ENCODE measurements at places on chromosomes 16 and 17.

DNA sequence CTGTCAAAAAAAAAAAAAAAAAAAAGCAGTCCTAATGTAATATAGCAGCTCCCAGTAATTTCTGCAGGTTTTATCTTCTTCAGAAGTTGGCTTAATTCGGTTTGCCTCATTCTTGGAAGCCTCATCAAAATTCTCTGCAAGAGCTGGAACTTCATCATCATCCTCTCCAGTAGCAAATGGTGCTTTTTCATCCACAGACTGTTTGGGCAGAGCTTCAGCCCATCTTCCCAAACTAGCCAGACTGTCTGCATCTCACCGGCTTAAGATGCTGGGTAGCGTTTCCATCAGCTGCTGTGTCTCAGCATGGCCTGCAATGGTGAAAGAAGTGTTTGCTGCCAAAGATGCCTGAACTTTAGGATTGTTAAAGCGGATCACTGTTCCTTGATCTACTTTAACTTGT, 112.6 kb downstream of the AIPL1 start:
- no peak for DNase-seq

DNA sequence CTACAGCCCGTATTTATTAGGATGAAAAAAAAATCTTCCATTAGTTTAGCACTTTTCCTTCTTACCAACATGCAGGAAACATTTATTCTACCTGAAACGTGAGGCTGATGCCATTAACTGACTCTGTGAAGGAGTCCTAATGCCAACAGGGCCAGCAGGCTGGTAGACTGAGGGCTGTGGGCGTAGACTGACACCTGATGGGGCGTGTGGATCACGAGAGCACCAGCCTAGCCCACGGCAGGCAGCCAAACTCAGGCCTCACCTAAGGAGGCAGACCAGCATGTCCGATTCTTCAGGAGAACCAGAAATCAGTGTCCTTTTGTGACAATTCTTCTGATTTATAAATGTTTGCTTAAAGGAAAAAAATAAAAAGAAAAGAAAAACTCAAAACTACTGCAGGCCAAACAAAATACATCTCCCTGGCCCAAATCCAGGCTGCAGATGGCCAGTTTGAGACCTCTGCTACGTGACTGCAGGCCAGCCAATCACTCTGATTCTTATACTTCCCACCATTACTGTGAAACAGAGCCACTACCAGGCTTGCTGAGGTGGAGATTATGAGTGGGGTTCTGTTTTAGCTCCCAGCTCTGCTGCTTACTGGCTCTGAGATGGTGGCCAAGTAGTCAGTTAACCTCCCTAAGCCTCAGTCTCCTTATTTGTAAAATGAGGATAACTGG, 66.5 kb downstream of the GNAO1 start:
- DNase-seq, result no peak

- no peak for DNase-seq
These were observed 254.4 kb upstream of the PMFBP1 start for GRCh38 chr16:72426386-72426785.

DNA sequence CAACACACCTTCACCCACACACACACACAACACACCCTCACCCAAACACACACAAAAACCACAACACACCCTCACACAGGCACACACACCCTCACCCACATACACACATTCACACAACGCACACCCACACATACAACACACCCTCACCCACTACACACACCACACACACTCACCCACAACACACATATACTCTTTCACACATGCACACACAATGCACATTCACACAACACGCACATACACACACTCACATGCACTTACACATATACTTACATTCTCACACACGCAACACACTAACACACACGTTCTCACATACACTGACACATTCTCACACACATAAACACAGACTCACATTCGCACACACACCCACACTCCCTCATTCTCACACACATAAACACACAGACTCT, 3.8 kb downstream of the ASGR1 start:
- DNase-seq, result no peak

GRCh38 chr16:58265480-58266052, 29.3 kb downstream of the PRSS54 start:
- no peak for DNase-seq

DNA sequence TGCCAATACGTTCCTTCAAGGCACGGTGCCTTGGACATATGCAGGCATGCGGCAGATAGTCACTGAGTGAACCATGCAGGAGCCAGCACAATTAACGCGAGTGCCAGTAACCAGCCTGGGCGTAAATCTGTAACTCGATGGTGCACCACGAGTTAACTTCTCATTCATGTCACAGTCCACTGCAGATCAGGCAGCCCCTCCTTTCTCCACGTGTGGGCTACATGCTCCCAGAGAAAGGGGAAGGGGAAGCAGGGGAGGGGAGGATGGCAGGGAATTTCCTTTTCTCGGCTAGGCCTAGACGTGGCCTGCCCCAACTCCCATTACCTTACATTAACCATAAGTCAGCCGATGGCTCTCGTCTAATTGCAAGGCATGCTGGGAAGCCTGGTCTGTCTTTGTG, 287.9 kb downstream of the CPPED1 start:
- no peak for DNase-seq

- no peak for DNase-seq
These were observed 4.7 kb downstream of the FBXL16 start for GRCh38 chr16:700684-701584.

DNA sequence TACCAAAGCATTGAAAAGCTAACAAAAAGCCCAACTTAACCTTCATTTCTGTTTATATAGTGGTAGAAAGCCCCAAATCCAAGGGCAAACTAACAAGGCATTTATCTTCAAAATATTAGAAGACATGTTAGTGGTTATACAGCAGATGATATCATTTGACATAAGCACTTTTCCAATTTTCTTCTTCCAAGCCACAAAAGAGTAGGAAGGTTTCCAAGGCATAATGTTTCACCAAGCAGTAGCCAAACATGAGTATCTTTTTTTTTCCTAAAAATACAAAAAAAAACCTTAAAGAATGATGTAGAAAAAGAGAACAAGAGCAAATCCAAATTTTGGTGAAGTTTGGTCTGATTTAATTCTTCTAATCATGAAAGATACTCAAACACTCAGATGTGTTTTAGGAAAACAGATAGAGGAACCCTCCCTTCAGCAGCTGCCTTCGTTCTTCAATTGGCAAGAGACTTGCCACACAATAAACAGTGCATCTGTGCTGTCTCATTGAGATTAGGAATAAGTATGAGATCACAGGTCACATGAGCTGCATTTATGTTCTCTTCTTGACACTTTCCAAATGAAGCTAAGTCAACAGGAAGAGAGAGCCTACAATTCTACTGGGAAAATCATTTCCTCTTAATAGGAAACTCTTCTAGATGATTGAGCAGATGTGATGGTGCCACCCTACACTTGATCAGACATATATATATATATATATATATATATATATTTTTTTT, 106.7 kb downstream of the TTC19 start:
- no peak for DNase-seq

DNA sequence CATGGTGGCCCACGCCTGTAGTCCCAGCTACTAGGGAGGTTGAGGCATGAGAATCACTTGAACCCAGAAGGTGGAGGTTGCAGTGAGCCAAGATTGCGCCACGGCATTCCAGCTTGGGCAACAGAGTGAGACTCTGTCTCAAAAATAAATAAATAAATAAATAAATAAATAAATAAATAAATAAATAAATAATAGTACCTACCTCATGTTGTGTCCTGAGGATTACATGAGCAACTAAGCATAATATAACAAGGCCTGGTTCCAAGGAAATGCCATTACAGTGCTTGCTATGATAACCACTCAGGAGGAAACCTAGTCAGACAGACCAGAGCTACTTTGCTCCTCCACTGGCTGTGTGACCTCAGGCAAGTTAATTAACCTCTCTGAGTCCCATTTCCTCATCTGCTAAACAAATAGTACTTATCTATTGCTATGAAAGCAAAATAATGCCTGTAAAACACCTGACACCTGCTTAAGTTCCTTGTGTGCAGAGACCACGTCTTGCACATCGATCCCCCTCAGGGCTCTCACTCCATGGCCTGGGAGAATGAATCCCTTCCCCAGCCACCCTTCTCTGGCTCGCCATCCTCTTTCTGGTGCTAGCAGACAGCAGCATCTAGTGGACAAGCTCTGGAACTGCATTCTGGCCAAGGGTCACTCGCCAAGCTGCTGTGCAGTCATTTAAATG, 7.5 kb downstream of the EPOP start:
- DNase-seq, result peak; percentile 62

- DNase-seq, result no peak
These were observed 22.5 kb downstream of the HEATR9 start for GRCh38 chr17:35846055-35846809.

DNA sequence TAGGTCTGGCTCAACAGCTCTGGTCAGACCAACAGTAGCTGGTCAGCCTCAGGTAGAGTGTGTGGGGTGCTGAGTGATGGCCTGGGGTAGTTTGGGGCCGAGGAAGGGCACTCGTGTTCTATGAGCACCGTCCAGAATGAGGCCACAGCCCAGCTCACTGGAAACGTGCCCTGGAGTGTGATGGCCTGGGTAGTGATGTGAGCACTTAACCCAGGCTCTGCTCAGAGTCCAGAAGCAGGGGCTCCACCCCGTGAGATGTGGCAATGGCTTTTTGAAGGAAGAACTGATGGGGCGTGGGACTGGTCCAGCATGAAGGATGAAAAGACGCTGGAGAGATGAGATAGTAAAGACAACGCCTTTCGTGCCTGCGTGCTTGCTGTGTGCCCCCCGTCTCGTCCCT, 35.3 kb downstream of the NTN1 start:
- DNase-seq, result no peak

DNA sequence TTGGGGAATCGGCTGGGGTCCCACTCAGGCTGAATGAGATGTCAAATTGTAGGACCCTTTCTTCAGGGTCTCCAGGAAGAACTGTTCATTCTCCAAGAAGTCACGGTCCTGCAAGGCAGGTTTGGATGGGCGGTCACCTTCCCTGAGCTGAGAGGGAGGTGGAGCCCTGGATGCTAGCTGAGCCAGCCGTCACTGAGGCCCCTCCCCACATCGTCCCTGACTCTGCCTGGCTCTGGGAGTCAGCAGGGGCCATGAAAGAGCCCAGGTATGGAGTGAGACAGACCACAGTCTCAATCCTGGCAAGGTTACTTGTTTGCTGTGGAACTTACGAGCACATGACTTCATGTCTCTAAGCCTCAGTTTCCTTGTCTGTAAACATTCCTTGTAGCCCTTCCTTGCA, 6.0 kb upstream of the MRPL38 start:
- no peak for DNase-seq

DNA sequence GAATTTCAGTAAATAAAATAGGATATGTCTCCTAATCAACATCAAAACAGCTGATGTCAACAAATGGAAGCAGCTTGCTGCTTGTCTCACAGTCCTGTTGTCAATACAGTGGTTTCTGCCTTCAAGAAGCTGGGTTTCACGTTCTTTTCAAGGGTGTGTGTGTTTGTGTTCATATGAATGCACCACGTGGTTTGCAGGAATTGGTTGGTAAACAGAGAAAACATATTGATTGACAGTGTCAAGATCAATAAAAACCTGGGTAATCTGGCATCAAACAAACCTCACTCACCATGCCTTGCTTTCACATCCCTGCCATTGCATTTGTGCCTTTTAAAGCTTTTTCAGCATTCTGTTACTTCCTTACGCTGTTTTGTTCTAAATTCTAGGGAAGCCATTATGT, 585.7 kb upstream of the CA10 start:
- DNase-seq, result no peak

DNA sequence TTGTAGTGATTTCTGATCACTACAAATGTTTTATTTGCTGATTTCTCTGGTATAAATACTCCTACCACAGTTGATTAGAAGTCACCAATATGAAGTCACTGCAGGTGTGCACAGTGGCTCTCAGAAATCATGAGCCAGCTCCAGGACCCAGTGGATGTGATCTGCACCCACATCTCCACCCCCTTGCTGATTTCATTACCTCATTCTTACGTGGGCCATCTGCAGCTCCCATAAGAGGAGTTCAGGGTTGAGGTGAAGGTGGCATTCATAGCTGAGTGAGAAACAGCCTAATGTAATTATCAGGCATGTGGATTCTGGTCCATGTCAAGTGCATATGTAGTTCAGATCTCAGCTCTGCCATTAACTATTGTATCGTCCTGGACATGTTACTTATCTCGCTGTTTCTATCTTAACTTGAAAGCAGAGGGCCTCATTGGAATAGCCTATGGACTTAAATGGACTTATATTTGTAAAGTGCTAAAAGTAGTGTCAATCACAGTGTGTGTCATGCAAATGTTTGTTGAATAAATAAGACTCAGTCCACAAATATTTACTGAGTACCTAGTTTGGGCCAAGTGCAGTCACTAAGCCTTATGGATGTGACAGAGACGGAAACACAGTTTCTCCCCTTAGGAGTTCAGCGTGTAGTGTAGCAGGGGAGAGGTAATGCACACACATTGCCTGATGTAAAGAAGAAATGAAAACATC, 40.7 kb upstream of the ZKSCAN2 start:
- no peak for DNase-seq

DNA sequence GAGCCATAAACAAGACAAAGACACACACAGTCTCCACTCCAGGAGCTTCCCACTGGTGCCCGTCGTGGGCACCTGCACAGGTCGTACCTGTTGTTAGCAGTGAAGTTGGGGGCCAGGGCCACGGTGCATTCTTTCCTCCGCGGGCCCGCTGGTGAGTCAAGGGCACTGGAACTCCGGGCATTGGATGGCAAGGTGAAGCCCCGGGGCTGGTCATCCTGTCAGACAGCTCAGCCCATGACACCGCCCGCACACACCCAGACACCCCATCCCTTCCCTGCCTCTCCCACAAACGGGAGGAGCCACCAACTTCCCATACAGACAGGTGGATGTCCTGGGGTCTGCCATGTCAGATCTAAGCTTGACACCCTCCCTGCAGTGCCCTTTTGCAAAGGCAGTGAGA, 16.1 kb downstream of the CEP131 start:
- no peak for DNase-seq

- DNase-seq, result no peak
These were observed 445.7 kb downstream of the TOX3 start for GRCh38 chr16:52101246-52101645.

GRCh38 chr17:7775051-7775450, 57.5 kb downstream of the DNAH2 start:
- DNase-seq, result no peak

- DNase-seq, result no peak
These were observed 61.3 kb upstream of the PHOSPHO1 start for GRCh38 chr17:49291929-49292328.

DNA sequence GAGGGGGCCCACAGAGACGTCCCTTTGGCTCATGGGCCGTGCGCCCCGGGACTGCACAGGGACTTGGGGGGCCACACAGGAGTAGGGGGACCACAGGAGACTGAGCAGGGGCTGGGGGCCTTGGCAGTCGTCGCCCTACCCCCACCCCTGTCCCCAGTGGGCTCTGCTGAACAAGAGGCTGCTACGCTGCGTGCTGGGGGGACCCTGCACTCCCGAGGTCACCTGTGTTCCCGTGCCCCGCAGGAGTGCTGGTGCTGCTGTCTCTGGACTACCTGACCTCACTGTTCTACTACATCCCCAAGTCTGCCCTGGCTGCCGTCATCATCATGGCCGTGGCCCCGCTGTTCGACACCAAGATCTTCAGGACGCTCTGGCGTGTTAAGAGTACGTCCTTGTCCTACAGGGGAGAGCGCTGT, 14.4 kb upstream of the RNF213 start:
- DNase-seq, result no peak

GRCh38 chr17:31100840-31101459, 6.2 kb downstream of the NF1 start:
- no peak for DNase-seq

- DNase-seq, result no peak
These were observed 5.4 kb upstream of the CSNK1D start for GRCh38 chr17:82278786-82279391.

GRCh38 chr16:11329891-11330290, 15.4 kb upstream of the RMI2 start:
- no peak for DNase-seq
